ENCODE measurements at places on chromosomes 11 and 22. TPM values are rescaled to one million over a fixed set of nuclear protein-coding genes. Genes with fewer than 3 reads are reported as not detected.
A peak's percentile ranks its signal among the peaks of the same experiment; 100 is the strongest.

The DEFB131B gene
- total RNA-seq = not detected

The GAL3ST3 gene
- total RNA-seq = 0.61 TPM

The CARD18 gene
- not detected for total RNA-seq

The OR4A16 gene
- total RNA-seq = not detected

DNA sequence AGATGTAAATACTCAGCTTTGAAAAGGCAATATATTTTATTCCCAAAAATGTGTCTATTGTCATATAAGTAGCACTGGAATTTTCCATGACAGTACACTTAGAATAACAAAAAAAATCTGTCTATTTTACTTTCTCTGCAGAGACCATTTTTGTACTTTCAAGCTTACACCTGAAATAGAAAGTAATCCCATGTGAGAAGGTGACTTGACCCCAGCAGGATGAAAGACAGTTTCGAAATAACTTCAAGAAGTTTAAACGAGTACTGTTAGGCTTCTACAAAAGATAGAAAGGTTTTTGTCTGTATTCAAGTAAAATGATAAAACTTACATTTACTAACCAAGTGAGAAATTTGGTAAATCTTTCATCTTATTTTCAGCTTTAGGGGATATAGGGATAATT lies 259.9 kb upstream of the CTSC start:
- no peaks in the 10 kb centered on the region for H3K36me3 ChIP-seq
- H3K27ac ChIP-seq = no peak overlapping the region
- no peaks in the 10 kb centered on the region for H3K4me1 ChIP-seq
- no peaks in the 10 kb centered on the region for H3K27me3 ChIP-seq
- H3K4me3 ChIP-seq = no peak overlapping the region

DNA sequence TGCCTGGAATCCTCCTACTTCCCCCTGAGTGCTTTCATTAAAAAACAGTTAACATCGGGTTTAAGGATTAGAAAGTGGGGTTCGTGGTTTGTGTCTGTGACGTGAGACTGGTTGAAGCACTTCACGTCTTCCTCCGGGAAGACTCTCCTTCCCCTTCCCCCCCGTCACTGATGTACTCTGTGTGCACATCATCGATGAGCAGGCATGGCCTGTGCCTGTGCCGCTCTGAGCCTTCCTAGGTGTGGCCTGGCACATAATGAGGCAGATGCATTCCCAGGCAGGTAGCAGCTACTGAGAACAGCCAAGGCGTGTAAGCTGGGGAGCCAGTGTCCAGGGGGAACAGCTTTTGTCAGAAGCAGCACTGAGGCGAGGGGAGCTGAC lies 93.8 kb downstream of the BCR start:
- H3K36me3 ChIP-seq = peaks cover 3% of the 10 kb centered on the region
- H3K27me3 ChIP-seq = no peaks in the 10 kb centered on the region
- no peaks in the 10 kb centered on the region for H3K4me1 ChIP-seq
- no peak overlapping the region for H3K27ac ChIP-seq
- no peak for DNase-seq
- no peak overlapping the region for H3K4me3 ChIP-seq

DNA sequence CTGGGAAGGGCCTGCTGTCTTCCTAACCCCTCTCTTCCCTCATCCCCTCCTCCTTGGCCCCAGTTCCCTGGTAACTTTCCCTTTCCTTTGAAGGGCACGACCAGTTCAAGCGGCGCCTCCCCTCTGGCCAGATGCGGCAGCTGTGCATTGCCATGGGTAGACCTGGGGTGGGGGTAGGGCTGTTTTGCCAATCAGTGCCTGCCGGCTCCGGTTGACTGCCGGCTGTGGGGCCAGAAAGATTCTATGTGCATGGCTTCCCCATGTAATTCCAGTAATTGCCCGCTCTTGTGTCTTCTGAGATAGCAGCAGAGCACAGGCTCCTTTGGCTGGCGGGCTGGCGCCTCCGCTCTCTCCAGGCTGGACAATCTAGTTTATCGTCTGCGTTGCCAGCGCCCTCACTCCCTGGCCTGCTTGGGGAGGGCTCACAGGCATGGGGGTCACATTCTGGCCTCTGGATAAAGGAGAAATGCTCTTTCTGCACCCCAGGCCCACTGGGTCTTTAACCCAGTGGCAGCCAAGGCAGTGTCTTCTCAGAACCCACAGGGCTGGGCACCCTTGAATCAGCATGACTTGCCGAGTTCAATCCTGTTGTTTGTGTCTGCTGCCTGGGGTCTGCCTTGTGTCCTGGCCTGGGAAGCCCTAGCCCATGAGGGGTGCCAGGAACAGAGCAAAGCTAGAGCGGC lies 9.4 kb downstream of the SIDT2 start:
- no peak for DNase-seq
- no peak overlapping the region for H3K4me3 ChIP-seq
- peaks cover 16% of the 10 kb centered on the region for H3K36me3 ChIP-seq

DNA sequence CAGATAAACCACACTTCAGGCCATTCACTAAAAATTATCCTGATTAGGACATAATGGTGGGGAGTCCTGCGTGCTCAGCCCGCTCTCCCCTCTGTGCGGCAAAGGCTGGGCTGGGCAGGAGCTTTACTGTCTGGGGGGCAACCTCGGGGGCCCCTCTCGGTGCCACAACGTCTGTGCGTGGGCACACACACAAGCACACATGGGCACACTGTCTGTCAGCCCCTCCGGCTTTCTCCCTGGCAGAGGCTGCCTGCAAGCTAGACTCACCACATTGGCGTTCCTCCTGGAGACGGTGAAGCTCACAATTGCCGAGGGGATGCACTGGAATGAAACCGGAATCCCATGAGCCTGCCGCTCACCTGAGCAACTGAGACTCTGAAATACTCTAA lies 5.2 kb downstream of the MLC1 start:
- H3K4me1 ChIP-seq = no peaks in the 10 kb centered on the region
- H3K27me3 ChIP-seq = peaks cover 2% of the 10 kb centered on the region
- no peak overlapping the region for H3K27ac ChIP-seq
- no peak for DNase-seq

- no peak for DNase-seq
- no peaks in the 10 kb centered on the region for H3K4me1 ChIP-seq
- no peaks in the 10 kb centered on the region for H3K27me3 ChIP-seq
- no peak overlapping the region for H3K4me3 ChIP-seq
- no peak overlapping the region for H3K27ac ChIP-seq
Observed at GRCh38 chr11:131737357-131737756, 366.9 kb downstream of the NTM start.

GRCh38 chr11:33860926-33861325 lies 30.9 kb downstream of the LMO2 start:
- H3K4me3 ChIP-seq = no peak overlapping the region
- no peak overlapping the region for H3K27ac ChIP-seq
- DNase-seq = no peak

GRCh38 chr22:36726007-36726380 lies 22.4 kb upstream of the CACNG2 start:
- no peaks in the 10 kb centered on the region for H3K36me3 ChIP-seq
- H3K4me3 ChIP-seq = no peak overlapping the region
- H3K27me3 ChIP-seq = peaks cover 11% of the 10 kb centered on the region
- DNase-seq = no peak
- H3K4me1 ChIP-seq = no peaks in the 10 kb centered on the region
- no peak overlapping the region for H3K27ac ChIP-seq

- no peaks in the 10 kb centered on the region for H3K27me3 ChIP-seq
- H3K4me1 ChIP-seq = no peaks in the 10 kb centered on the region
- H3K36me3 ChIP-seq = no peaks in the 10 kb centered on the region
- DNase-seq = no peak
- H3K4me3 ChIP-seq = no peak overlapping the region
- H3K27ac ChIP-seq = no peak overlapping the region
Observed at GRCh38 chr11:42972741-42973140, 339.1 kb upstream of the API5 start.

GRCh38 chr22:43891360-43892182 lies at the start of gene PNPLA5:
TSS of gene PNPLA5 (minus strand) at chr22:43892013. CDS start at chr22:43891880, 133 bp downstream.
- H3K27me3 ChIP-seq = peaks cover 36% of the 10 kb centered on the region
- H3K27ac ChIP-seq = no peak within 1 kb of the TSS
- H3K4me3 ChIP-seq = peak within 1 kb of the TSS; percentile 19
- peaks cover 8% of the 10 kb centered on the region for H3K4me1 ChIP-seq
- no peak for DNase-seq

DNA sequence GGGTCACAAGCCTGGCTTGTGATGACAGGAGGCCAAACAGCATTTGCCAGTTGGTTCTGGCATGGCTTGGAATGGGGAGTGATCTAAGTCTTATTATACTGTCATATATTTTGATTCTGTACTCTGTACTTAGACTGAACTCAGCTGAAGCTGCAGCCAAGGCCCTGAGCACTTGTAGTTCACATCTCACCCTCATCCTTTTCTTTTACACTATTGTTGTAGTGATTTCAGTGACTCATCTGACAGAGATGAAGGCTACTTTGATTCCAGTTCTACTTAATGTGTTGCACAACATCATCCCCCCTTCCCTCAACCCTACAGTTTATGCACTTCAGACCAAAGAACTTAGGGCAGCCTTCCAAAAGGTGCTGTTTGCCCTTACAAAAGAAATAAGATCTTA lies 843 bp downstream of the OR56B1 start:
- H3K27ac ChIP-seq = no peak overlapping the region
- no peaks in the 10 kb centered on the region for H3K36me3 ChIP-seq
- no peak overlapping the region for H3K4me3 ChIP-seq
- peak; percentile 73 for DNase-seq
- H3K27me3 ChIP-seq = no peaks in the 10 kb centered on the region
- no peaks in the 10 kb centered on the region for H3K4me1 ChIP-seq

Data from astrocyte (in vitro differentiated cells and primary cell).